ENCODE measurements at places on chromosomes 2 and 18. TPM values are rescaled to one million over a fixed set of nuclear protein-coding genes. Genes with fewer than 3 reads are reported as not detected.
A peak's percentile ranks its signal among the peaks of the same experiment; 100 is the strongest.

DNA sequence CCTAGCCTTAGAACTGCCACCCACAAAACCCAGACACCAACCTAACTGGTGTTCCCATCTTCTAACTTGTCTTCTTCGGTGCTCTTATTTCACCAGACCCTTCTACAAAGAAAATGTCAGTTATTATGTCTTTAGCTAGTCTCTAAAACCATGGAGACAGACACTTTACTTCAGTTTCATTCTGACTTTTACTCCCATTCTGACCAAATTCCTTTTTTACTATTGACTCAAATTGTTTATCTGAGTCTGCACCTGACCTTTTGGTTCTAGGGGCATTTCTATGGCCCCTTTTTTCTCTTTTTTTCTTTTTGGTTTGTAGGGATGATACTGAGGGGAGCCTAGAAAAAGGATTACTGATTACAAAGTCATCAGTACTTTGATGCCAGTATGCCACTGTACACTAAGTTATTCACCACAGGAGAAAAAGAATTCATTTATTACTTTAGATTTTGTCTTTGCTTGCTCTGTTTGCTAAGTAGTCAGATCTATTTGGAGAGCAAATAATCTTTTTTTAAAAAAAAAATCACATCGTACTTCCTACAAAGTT, 6.8 kb upstream of the SLC1A4 start:
- H3K27me3 ChIP-seq: no peaks in the 10 kb centered on the region
- H3K27ac ChIP-seq: no peak overlapping the region
- no peak for DNase-seq
- no peak overlapping the region for H3K4me3 ChIP-seq
- no peaks in the 10 kb centered on the region for H3K36me3 ChIP-seq

Gene CROCC2
- total RNA-seq: under 0.01 TPM

GRCh38 chr18:6741232-6741663, 11.7 kb downstream of the ARHGAP28 start:
- peak overlapping the region; percentile 87 for H3K27ac ChIP-seq
- H3K27me3 ChIP-seq: no peaks in the 10 kb centered on the region
- peak overlapping the region; percentile 21 for H3K4me3 ChIP-seq
- peaks cover 22% of the 10 kb centered on the region for H3K4me1 ChIP-seq

GRCh38 chr2:217953531-217953932, 49.3 kb downstream of the TNS1 start:
- H3K4me1 ChIP-seq: peaks cover 8% of the 10 kb centered on the region
- peaks cover 3% of the 10 kb centered on the region for H3K36me3 ChIP-seq
- DNase-seq: no peak
- no peak overlapping the region for H3K27ac ChIP-seq
- H3K4me3 ChIP-seq: no peak overlapping the region

DNA sequence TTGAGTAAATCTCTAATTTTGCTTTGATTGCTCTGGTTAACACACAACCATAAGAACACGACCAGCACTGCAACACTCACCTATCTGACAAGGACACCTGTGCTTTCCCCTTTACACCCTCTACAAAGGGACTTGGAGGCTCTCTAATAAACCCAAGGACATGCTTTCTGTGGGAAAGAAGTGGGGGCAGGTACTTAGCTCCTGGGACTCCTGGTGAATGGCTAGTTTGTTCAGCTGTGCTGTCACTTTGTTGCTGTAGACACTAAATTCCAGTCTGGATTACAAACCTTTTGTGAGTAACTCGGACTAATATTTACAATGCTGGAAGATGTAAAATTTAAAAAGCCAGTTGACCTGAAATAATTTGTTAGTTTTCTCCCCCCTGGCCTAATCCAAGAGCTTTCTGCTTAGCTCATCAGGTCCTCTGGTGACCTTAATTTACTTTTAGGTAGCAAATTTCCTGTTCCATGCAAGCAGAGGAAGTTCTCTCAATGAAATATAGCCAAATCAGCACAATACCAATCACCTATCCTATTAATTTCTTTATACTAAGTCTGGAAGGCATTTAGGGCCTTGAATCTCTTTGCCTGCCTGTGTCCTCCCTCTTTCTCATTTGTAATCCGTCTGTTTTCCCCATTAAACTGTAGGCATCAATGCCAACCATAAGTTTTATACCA, 67.5 kb downstream of the PLCL1 start:
- H3K36me3 ChIP-seq: no peaks in the 10 kb centered on the region
- H3K27me3 ChIP-seq: no peaks in the 10 kb centered on the region
- H3K4me3 ChIP-seq: no peak overlapping the region
- H3K27ac ChIP-seq: no peak overlapping the region
- H3K4me1 ChIP-seq: peaks cover 8% of the 10 kb centered on the region

Gene TGFA
- not detected for total RNA-seq

GRCh38 chr2:85541753-85542457, 2.9 kb downstream of the MAT2A start:
- DNase-seq: no peak
- peak overlapping the region; percentile 83 for H3K4me3 ChIP-seq
- H3K27ac ChIP-seq: peak overlapping the region; percentile 3
- peaks cover 25% of the 10 kb centered on the region for H3K4me1 ChIP-seq
- H3K36me3 ChIP-seq: peaks cover 54% of the 10 kb centered on the region

GRCh38 chr2:168089200-168089599, 158.2 kb downstream of the STK39 start:
- no peaks in the 10 kb centered on the region for H3K27me3 ChIP-seq
- H3K4me3 ChIP-seq: no peak overlapping the region
- H3K36me3 ChIP-seq: no peaks in the 10 kb centered on the region
- H3K4me1 ChIP-seq: no peaks in the 10 kb centered on the region
- H3K27ac ChIP-seq: no peak overlapping the region
- DNase-seq: no peak

- H3K4me3 ChIP-seq: no peak overlapping the region
- DNase-seq: no peak
- H3K27ac ChIP-seq: peak overlapping the region; percentile 90
- no peaks in the 10 kb centered on the region for H3K27me3 ChIP-seq
- H3K36me3 ChIP-seq: peaks cover 4% of the 10 kb centered on the region
These were observed 32.5 kb upstream of the WIPF1 start for GRCh38 chr2:174630107-174630506.
